ENCODE measurements at places on chromosomes 12 and 14.

- DNase-seq = no peak
Measured at GRCh38 chr14:99387880-99388279, 92.8 kb downstream of the SETD3 start.

DNA sequence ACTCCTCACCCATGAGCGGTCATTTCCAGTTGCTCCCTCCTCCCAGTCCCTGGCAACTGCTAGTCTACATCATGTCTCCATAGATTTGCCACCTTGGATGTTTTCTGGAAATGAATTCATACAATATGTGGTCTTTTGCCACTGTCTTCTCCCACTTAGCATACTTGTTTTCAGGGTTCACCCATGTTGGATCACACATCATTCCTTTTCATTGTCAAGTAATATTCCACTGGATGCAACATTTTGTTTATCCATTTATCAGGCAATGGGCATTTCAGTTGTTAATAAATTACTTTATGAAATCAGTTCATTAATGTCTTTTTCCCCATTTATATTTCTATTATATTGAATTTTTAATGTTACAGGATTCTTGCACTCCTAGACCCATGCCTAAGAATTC, 64.3 kb downstream of the EML1 start:
- no peak for DNase-seq

- no peak for DNase-seq
Measured at GRCh38 chr12:28800129-28800528, 348.9 kb upstream of the FAR2 start.

DNA sequence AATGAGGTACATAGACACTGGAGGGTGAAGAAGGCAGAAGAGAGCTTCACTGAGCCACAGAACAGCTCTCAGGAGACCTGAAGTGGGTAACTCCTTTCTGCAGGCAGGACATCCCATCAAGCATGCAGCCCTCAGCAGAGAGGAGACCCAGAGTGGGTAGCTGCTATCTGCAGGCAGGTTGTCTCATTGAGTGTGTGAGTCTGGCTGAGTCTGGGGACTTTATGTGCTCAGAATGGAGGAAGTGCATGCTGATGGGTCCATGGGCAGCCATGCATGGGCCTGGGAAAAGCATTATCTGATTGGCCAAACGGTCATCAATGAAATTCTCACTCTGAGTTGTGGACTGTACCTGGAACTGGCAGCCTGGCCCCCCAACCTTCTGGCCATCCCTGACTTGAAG, 14.7 kb upstream of the HIGD1C start:
- no peak for DNase-seq

DNA sequence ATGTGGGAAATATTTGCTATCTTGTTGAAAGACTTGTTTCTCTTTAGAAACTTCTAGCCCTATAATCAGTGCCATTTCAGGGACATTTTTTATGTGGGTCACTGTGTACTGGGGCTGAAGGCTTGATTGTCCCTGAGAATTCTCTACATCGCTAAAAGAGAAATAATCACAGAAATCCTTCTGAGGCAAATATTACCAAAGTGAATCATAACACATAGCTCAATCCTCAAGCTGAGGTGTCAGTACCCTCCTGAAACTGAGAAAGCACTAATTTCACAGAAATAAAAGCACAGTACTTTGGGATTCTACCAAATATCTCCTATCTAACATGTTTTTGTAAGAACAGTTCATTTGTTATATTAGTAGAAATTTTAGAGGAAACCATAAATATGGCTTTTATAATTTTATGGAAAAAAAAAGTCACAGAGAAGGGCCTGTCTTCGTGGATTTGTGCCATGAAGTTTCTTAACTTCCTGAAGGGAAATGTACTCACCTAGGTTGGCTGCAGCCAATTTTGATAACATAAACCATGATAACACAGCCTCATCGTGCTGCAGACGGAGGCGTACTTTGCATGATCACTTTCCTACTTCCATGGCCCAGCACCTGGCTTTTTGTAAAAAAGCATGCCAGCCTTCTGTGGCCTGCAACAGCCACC, 163.7 kb upstream of the HIF1A start:
- DNase-seq = peak; percentile 57

GRCh38 chr14:20522332-20522731, 17.0 kb downstream of the RNASE10 start:
- DNase-seq = no peak

DNA sequence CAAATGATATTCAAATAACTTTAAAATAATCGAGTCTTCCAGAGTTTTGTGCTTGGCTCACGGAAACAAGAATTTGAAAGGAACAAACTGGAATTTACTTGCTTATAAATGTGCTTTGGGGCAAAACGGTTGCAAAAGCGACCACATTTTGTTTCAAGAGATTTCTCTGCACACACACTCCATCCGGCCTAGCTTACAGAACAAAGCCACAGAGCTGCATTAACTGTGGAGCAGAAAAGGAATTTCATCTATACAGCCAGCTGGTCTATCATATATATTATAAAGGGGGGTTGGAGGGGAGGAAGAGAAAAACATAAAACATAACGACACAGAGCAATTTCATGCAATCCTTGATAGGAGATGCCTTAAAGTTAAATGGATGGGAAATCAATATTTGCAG, 153.0 kb downstream of the MYRFL start:
- DNase-seq = no peak

GRCh38 chr12:92462049-92462448, 240.7 kb upstream of the PLEKHG7 start:
- DNase-seq = no peak

GRCh38 chr14:30656190-30656632, 34.1 kb downstream of the SCFD1 start:
- peak; percentile 63 for DNase-seq

- peak; percentile 77 for DNase-seq
Measured at GRCh38 chr12:121038861-121039668, at the start of gene OASL. OASL (minus strand) TSS chr12:121039246; CDS start chr12:121038971, 275 bp downstream.

DNA sequence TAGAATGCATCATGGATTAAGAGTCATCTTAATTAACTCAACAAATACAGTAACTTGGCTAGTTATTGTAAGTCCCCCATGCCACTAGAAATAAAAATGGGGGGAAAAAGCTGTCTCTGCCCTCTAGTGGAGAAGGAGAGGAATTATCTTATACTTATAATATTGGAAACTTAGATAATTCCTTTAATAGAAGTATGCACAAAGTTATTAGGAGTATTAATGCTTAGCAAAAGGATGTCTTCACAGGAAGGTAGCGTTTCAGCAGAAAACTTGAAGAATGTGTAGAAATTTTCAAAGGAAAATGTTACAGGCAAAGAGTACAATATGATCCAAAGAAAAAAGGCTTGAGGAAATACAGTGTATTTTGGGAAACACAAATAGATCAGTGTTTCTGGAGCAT, 19.8 kb downstream of the OR5AU1 start:
- DNase-seq = peak; percentile 2

DNA sequence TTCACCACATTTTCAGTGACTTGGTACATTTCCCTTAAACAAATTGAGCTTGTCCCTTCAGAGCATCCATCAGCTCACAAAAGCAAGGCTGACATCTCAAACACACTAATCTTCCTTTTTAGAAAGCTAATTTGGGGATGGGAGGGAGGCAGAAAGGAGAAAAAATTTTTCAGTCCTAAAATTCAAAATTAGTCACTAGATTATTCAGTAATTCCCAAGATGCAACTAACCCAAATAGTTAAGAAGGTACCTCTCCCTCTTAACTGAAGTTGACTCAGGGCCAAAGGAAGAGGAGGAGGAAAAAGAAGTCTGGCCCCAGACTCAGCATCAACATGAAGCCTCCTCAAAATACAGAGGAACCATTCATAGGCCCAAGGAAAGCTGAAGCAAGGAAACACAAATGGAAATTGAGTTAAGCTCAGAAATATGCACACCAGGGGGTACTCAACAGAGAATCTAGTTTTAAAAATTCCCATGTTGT, 21.7 kb downstream of the CBX5 start:
- DNase-seq = no peak

DNA sequence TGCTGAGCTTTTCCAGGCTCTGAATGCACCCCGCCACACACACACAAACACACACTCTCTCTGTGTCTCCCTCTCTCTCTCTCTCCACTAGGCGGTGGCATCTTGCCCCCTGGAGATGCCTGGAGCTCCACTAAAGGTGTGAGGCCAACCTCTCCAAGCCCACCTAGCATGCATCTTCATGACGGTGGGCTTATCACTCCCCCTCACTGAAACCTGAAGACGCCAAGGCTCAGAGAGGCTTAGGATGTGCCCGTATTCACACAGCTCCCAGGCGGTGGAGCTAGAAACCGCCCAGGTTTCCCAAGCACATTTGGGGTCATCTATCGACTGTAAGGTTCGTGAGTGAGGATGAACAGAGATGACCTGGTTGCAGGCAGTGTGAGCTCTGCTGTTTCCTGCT, 42.6 kb upstream of the BCL11B start:
- DNase-seq = no peak

GRCh38 chr14:76950055-76951020, 78.2 kb downstream of the IRF2BPL start:
- no peak for DNase-seq

- peak; percentile 14 for DNase-seq
Measured at GRCh38 chr14:88798156-88798555, 5.4 kb upstream of the EML5 start.

GRCh38 chr14:76498463-76498935, 122.6 kb downstream of the ESRRB start:
- no peak for DNase-seq

- DNase-seq = no peak
Measured at GRCh38 chr12:116651089-116651488, 86.8 kb downstream of the SPRING1 start.

All from stomach (tissue), 19 donors.